ENCODE measurements at places on chromosomes 13 and 19.

- no peak for DNase-seq
These were observed 258.3 kb downstream of the ZNF536 start for GRCh38 chr19:30630289-30631032.

DNA sequence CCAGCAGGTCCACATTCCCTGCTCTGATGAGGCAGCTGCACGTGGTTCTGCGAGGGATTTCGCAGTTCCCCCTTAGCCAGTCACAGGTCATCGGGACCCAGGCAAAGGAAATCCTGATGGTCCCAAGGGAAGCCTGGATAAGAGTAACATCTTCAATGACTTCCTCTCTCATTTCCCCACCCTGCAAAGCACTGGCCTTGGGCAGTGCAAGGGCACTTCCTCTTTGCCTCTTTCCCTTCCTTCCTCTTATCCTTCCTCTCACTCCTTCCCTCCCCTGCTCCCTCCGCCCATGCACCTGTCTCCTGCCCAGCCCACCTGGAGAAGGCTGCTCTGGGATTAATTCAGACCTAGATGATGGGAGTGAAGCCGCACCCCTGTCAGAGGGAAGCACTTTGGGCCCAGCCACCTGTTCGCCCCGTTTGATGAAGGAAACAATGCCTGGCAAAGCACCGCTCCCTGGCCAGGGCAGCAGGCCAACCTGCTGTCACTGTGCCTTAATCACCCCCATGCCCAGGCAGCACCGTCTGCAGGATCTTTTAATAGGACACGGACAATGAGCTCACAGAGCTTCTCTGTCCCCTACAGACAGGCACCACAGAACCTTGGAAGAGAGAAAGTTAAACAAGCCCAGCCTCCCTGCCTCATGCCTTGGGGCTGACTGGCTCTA is 113.5 kb upstream of the PABPC3 start:
- DNase-seq: no peak

- peak; percentile 30 for DNase-seq
These were observed 480.2 kb upstream of the MIR17HG start for GRCh38 chr13:90867336-90867683.

DNA sequence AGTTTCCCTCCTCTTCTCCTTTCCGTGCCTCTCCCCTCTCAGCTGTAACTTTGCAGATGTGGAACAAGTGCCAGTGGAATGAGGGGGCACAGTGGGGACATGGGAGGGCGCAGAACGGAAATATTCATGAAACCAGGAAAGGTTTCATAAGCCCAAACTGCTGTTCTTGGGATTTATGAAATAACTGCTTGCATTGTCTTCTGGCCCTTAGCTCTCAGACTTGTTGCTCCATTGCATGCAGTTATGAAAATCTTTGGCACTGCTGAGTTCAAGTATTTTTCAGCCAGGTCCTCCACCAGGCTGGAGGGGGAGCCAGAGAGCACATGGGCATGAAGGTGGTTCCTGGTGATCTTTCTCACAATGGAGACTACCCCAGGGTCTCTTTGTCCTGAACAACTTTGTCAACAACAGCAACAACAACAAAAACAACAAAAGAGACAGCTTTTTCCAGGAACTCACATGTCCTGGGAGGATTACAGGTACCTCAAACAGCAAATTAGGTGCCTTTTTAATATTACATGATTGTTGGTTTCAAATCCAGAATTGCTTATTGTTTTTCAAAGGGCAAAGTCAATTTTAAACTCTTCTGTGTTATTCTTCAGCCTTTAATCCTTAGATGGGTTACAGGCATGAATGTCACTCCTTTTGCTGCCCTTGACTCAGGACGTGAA is 1.5 kb downstream of the RGCC start:
- DNase-seq: no peak
